ENCODE measurements at places on chromosomes 7 and 10.
A peak's percentile ranks its signal among the peaks of the same experiment; 100 is the strongest.

DNA sequence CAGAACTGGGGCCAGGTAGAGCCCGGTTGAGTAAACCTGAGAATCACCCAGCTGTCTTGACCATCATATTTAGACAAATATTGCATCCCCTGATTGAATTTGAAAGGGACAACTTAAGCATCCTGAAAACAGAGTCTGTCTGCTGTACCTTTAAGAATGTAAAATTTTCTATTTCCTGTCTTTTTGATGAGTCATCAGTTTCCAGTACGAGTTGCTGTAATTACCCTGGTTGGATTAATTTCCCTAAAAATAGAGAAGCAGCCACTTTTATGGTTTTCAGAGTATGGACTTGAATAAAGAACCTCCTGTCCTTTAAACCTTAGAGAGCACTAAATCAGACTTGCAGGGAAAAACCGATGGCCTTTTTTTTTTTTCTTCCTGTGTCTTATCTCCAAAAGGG is 164.6 kb upstream of the SH2B2 start:
- no peak for DNase-seq

- DNase-seq = no peak
Observed at GRCh38 chr7:22005151-22005550, 59.5 kb upstream of the CDCA7L start.

DNA sequence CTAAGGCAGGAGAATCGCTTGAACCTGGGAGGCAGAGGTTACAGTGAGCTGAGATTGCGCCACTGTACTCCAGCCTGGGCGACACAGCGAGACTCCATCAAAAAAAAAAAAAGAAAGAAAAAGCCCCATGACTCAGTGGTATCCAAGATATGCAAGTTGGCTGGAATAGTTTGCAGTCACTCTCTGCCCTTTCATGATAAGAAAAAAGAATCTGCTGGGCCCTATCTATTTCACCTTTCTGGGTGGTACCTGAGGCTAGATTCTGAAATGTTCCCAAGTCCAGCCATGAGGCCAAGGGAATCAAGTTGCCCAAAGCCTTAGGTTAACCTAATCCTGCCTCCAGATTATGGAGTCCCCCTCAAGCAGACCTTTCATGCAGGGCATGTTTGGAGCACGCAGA is 24.3 kb downstream of the NKX2-3 start:
- DNase-seq = no peak

DNA sequence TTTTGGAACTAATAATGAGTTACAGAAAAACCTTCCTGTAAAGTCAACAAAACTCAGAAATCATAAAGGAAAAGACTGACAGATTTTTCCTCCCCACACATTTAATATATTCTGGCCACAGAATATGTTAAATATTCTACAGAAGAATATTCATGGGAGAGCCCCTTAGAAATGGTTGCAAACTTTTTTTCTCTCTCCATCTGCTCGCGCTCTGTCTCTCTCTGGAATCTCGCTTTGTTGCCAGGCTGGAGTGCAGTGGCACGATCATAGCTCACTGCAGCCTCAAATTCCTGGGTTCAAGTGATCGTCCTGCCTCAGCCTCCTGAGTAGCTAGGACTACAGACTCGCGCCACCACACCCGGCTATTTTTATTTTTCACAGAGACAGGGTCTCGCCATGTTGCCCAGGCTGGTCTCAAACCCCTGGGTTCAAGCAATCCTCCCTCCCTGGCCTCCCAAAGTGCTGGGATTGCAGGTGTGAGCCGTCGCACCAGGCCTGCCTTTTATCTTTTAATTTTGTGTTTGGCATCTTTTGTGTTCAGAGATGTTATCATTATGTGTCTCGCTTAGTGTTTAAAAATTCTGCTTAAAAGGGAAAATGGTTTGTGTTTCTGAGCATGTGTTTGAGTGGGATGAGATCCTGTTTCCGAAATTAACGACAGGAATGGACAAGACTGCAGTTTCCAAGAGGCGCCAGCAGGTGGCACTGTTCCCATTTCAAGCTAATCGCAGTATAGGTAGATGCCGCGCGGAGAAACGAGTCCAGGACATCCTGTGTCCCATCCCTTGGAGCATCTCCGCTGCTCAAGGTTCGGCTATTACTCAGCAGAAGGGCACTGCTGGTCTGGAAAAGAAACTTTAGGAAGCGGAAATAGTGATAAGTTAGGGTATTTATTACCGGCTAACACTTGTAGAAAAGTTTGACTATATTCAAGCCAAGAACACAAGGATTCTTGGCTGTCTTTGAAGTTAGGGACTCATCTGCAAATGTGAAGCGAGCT is 23.1 kb upstream of the ST7 start:
- DNase-seq = peak; percentile 39

DNA sequence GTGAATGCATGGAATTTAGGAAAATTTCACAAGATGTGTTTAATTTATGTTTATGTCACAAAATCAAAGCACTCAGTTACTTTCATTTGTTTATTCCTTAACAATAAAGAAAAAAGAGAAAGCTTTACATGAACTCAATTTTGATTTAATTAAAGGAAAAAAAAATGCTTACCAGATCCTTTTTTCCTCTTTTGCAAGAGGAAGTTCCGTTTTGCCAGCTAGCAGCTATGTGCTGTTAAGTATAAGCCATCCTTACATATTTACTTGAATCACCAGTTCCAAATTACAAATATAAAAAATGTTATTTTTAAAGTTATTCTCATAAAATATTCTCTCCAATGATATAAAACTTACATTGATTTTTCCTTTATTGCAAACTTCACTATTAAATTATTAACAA is 12.7 kb downstream of the MRC1 start:
- DNase-seq = no peak

GRCh38 chr10:127532193-127532592 is 16.9 kb upstream of the NPS start:
- no peak for DNase-seq

DNA sequence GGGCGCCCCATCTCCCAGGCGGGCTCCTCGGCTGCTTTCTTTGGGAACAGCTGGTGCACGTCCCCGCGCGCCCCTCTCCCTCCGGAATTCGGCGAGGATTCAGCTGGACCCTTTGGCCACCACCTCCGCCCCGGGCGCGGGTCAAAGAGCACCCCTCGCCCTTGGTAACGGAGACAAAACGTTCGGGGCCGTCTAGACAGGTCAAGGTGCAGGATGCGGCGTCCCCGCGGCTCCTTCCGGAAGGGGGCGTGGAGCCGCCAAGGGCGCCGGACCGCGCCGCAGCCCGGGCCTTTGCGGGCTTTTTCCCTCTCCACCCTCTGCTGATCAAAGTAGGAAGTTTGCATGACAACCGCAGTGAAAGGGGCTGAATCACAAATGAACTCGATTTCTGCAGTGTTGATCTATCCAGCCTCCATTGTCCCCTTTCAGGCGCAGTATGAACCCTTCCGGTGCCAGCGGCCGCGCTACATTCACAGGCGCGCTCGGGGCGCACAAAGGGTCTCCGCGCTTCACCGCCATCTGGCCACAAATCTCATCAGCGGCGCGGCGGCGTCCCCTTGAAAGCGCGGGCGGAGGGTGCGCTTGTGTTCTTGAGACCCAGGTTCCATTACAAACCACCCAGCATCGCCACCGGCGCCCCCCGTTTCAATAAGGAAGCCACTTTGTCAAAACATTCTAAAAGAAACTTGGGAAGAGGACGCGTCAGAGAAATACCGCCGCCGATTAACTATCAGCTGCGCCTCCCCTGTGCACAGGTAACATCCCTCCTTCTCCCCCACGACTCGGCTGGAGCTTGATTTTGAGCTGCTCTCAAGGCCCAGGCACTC is 36.4 kb downstream of the CNPY1 start:
- no peak for DNase-seq

DNA sequence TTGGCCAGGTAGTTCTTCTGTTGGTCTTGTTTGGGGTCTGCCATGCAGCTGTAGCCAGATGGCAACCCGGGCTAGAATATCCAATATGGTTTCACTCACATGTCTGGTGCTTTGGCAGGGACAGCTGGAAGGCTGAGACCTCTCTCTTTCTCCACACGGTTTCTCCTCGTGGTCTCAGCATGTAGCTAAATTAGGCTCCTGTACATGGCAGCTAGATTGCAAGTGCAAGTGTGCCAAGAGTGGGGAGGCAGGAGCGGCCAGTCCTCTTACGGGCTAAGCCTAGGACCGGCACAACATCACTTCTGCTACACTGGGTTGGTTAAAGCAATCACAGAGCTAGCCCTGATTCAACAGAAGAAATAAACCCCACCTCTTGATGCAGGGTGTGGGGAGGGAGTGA is 9.3 kb upstream of the PDE1C start:
- no peak for DNase-seq

DNA sequence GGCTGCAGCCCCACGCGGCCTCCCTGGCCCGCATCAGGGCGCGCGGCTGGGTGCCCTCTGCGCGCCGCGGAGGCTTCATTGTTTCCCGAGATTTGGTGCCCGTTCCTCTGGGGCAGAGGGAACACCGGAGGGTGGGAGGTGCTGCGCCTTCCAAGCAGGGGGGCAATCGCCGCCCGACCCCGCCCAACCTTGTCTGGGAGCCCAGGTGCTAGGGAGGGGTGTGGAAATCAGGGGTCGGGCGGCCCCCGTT is 1.0 kb upstream of the NRP1 start:
- no peak for DNase-seq

GRCh38 chr7:36884351-36884750 is 160.1 kb upstream of the AOAH start:
- no peak for DNase-seq

- DNase-seq = no peak
Observed at GRCh38 chr7:139598642-139599041, 75.2 kb downstream of the CLEC2L start.

DNA sequence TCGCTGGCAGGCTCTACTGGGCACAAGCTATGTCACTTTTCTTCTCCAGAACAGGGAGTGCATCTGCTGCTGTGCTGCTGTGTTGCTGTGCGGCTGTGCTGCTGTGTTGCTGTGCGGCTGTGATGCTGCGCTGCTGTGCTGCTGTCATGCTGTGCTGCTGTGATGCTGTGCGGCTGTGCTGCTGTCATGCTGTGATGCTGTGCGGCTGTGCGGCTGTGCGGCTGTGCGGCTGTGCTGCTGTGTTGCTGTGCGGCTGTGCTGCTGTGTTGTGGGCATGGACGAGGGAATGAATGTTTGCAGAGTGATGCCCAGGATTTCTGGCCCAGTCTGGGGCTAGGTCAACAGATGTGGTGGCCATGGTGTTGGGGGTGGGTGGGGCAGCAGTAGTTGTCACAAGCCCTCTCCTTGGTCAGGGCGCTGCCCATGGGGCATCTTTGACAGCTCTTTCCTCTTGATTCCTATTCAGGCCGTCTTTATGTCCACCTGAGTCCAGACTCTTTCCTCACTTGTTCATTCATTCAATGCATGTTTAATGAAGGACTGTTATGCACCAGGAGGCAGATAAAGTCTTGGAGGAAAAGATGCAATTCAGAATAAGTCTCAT is 55.6 kb downstream of the C10orf120 start:
- no peak for DNase-seq

DNA sequence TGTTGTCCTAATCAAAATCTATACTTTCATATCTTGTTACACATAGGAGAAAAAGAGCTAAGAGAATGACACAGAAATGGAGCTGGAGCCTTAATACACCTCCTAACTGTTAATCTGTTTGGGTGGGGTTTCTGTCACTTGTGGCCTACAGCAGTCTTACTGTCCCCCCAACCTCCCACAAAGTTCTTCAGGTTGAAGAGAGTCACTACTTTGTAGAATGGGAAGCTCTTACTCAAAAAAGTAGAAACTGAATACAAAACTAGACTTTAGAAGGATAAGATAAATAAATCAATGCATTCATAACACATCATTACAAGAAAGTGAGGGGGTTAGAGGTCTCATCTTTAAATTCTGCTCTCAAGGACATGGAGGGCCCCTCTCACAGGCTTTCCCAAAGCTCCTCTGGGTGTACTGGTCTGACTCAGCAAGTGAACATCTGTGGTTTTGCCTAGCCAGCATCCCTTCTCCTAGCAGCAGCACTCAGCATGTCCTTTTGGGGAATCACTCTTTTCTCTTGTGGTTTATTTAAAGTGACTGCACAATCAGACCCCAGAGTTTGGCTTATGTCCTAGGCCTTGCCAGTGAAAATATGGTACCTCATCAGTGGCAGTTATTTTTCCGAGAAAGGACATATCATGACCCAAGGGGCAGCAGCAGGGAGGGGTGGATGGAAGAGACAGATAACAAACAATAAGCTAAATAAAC is 2.0 kb upstream of the BLVRA start:
- DNase-seq = no peak

- DNase-seq = no peak
Observed at GRCh38 chr7:116315293-116315692, 105.0 kb downstream of the TES start.

DNA sequence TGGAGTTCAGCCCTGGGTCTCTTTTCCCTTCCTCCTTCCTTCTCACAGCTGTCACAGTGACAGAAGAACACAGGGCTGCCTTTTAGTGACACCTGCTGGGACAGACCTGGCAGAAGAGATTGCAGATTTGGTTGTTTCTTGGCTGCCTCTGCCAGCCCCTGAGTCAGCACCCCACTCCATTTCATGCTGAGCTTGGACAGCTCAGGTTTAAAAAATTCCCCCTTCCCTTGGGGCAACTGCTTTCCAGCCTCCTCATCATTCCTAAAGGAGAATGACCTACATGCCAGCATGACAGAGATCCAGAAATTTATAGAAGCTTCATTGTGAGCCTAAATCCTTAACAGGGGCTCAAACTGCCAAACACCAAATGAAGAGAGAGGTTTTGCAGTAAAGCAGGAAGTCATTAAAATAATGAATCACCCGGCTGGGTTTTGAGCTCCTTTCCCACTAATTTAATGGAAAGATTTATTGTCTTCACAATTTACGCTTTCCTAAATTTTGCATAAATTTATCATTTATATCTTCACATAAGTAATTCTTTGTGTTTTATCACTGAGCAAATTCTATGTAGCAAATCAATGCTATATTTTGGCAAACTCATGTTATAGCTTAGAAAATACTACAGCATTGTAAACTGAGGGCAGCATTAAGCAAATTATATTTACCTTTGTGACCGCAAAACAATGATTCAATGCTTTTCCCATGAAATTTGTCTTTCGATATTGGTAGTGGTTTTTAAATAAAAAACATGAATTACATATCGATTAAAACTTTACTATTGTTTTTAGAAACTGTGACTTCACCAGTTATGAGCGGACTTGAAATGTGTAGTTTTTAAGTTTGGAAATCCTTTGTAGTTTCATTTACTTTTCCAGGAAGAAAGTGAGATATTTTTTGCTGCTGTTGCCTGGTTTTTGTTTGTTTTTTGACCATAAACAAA is 399.5 kb upstream of the ANKRD30A start:
- DNase-seq = no peak

GRCh38 chr7:111595780-111596179 is 33.5 kb upstream of the IMMP2L start:
- DNase-seq = no peak

DNA sequence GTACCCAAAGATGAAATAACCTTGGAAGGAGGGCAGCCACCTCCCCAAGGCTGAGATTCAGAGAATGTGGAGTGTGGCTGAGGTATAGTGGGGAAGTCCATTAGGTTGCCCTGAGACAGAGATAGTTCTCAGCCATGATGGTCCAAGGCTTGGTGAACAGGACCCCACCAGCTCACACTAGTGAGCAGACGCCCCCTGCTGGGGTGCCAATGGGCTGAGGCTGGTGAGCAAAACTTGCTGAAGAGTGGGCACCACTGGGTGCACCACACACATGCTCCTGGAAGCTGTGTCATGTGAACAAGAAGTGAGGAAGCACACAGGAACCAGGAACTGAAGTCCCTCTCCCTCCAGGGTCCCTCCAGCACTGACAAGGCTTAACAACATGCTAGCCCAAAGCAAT is 8.9 kb downstream of the FBXL13 start:
- peak; percentile 19 for DNase-seq

GRCh38 chr7:69677054-69677852 is 79.0 kb downstream of the AUTS2 start:
- DNase-seq = no peak

Data from stimulated activated CD4-positive, alpha-beta T cell treated with anti-CD3 and anti-CD28 coated beads, Interleukin-1b, Interleukin-23, amount 100 ng/mL, for 1 hour (primary cell).